ENCODE measurements at places on chromosomes 6 and 20.

DNA sequence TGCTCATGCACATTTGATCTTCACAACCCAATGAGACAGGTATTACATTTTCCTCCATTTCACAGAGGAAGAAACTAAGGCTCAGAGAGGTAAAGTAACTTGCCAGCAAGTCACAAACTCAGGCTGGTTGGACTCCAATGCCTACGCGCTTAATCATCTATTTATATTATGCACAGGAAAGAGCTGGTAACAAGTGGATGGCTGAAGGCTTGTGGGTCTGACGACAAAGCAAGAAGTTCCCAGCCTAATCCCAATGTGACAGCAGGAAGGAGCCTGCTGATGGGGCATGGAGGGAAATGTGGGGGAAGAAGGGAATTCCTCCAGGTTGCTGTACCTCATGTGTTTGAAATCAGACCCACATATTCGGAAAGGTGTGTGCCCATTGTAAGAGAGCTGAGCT lies 3.9 kb downstream of the CDH22 start:
- DNase-seq: no peak

- DNase-seq: no peak
Measured at GRCh38 chr6:83884523-83884922, 25.0 kb downstream of the CYB5R4 start.

DNA sequence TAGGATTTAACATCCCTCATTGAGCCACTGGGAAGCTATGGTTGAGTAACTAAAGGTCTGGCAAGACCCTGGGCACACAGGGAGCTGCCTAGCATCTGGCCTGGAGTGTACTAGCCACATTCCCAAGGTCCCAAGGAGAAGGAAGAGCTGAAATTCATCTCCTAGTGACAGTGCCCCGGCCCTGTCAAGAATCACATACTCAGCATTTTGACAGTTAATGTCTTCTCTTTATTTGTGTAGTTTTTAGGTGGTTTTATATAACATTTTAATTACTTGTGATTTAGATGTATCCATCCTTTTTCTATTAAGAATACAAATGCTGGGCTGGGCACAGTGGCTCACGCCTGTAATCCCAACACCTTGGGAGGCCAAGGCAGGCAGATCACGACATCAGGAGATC lies 40.4 kb downstream of the ALDH5A1 start:
- no peak for DNase-seq

DNA sequence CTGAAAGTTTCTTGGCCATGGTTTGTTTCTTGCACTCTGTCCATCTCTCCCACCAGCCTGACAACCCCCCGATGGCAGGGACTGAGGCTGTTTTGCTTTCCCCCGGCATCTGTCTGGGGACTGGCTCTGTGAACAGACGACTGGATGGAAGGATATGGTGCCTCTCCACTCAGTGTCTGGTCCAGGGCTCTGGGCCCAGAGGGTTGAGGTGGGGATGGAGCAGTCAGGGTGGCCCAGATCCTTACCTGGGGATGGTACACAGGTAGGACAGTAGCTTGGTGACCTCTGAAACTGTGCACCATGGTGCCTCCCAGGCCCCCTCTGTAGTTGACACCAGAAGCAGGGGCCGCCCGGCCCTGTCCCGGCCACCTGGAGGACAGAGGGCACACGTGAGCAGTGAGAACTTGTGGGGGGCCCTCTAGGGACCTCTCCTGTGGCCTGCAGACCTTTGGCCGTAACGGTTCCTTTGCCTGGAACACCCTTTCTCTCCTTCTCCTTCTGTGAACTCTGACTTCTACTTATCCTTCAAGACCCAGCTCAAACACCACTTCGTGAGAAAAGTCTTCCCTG lies 29.5 kb downstream of the KIAA1755 start:
- no peak for DNase-seq

DNA sequence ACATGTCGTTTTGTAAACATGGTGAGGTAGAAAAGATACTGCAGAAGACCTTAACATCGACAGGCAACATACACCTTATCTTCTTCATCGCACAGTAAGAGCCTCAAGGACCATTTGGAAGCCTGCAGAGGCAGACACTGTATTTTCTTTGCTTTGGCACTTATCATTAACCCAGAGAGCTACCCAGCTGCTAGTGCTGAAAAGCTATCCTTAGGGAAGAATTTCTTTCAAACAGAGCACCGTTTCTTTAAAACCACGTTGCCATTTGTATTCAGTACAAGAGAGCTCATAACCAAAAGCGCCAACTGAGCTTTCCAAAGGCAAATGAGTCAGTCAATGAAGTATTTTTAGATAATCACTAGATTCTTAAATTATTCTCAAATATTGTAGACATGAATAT lies 306.6 kb downstream of the EPM2A start:
- DNase-seq: no peak

- DNase-seq: no peak
Measured at GRCh38 chr6:118886641-118887040, 7.3 kb upstream of the ASF1A start.

- DNase-seq: no peak
Measured at GRCh38 chr6:143516690-143517446, 5.3 kb upstream of the FUCA2 start.

- no peak for DNase-seq
Measured at GRCh38 chr6:53301801-53302537, 46.8 kb downstream of the ELOVL5 start.

GRCh38 chr6:45783716-45784115 lies 231.9 kb downstream of the CLIC5 start:
- no peak for DNase-seq

DNA sequence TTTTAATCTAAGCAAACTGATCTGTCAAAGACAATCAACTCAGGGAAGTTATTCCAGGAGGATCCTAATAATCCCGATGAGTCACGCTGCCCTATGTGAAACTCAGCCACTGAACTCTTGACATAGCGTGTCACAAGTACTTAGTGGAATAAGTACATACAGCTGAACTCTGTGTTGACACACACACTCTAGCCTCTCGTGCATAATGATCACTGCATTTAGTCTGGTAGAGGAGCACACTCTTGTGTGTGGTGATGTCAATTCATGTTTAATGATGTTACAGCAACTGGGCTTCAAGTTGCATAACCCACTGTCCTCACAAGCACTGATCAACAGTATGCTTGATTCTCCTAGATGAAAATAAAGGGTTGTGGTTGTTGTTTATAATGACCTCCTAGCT lies 148.3 kb downstream of the HACE1 start:
- no peak for DNase-seq

GRCh38 chr6:90397929-90398674 lies 101.5 kb upstream of the BACH2 start:
- no peak for DNase-seq

- no peak for DNase-seq
Measured at GRCh38 chr6:73706971-73707370, 11.0 kb downstream of the CD109 start.

GRCh38 chr6:111478064-111478476 lies 4.9 kb downstream of the REV3L start:
- no peak for DNase-seq

DNA sequence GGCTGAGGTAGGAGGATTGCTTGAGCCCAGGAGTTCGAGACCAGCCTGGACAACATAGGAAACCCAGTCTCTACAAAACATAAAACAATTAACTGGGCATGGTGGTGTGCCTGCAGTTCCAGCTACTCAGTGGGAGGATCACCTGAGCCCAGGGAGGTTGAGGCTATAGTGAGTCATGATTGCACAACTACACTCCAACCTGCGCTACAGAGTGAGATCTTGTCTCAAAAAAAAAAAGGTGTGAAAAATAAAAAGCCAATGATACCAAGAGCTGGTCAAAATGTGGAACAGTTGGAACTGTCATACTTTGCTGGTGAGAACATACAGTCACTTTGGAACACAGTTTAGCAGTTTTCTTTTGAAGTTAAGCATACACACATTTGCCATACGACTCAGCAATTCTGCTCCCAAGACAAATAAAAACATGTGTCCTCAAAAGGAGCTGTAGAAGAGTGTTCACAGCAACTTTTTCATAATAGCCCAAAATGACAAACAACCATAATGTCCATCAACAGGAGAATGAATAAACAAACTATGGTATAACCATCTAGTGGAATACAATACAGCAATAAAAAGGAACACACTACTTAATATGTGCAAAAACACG lies 21.6 kb upstream of the FKBP5 start:
- no peak for DNase-seq

DNA sequence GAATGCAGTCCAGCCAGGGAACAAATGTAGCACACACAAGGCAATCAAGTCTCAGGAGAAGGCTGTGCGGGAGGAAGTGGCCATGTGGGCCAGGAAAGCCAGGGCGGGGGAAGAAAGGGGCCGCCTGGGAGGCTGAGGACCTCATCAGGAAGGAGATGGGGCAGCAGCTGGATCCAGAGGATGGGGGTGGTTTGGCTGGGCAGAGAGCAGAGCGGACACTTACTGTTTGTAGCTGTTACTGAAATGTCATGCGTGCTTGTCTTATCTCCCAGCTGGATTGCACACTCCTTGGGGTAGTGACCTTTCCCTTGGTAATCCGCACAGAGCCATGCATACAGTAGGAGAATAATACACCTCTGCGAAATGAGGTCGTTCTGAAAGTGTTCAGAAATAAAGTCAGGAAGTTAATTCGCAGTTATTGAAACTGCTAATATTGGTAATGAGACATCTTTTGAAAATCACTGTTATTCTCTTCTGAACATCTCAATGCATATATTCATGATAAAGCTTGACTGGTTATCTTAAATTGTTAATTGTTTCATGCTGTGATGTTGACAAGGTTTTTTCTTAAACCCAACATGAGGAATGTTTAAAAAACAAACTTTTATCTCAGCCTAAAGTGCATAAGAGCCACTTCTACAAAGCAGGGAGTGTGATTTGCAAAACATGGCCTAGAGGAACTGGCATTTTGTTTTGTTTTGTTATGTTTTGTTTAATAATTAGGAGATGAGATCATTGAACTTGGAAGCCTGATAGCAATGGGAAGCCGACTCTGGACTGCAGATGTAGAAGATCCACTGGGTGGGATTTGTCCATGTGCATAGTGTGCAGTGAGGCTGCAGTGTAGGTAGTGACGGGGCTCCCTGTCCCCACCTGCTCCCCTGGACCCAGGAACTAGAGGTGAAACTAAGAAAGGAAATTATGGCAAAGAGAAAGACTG lies 18.0 kb upstream of the MAP3K4 start:
- DNase-seq: no peak

DNA sequence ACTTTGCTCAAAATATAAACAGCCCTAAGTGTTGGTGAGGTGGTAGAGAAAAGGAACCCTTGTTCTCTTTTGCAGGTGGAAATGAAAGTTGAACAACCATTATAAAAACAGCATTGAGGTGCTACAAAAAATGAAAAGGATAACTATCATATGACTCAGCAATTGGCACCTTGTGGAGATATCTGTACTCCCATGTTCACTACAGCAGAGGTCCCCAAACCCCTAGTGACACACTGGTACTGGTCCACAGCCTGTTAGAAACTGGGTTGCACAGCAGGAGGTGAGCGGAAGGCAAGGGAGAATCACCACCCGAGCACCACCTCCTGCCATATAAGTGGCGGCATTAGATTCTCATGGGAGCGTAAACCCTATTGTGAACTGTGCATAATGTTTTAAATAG lies 267.4 kb upstream of the THEMIS start:
- DNase-seq: no peak

DNA sequence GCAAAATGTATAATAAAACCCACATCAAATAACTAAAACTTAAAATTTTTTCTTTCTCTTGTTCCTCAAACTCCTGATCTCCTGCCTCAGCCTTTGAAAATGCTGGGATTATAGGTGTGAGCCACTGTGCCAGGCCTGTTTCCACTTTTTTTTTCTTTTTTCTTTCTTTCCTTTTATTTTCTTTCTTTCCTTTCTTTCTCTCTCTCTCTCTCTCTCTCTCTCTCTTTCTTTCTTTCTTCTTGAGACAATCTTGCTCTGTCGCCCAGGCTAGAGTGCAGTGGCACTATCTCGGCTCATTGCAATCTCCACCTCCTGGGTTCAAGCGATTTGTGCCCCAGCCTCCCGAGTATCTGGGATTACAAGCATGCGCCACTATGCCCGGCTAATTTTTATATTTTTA lies 164.6 kb downstream of the OR2B2 start:
- DNase-seq: no peak

DNA sequence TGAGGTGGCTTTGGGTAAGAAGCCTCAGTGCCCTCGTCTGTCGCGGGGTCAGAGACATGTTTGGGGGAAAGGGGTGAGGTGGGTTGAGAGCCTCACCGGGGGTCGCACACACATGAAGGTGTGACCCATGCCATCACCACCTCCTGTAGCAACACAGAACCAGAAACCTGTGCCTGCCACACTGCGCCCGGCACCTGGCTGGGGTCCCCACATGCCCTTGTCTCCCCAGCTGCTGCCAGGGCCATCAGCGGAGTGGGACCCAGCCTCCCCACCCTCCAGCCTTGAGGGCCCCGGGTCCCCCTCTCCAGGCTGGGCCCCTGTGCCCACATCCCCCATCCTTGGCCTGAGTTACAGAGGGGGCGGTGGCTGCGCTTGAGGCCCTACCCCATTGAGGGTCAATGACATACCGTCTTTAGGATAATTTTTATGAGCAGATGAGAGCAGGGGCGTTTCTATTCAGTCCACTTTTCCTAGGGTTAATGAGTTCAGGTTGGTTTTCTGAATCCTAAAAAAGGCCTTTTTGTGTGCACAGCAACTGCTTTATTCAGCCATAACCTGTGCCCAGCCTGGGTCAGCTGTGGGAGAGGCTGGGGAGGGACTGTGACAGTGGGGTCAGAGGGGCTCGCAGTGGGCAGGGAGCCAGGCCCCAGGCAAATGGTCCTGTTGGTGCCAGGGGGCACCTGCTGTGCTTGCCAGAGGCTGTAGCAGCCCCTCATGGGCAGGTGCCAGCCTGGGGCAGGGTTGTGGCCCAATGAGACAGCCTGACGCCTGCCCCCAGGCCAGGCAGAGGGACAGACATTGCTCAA lies 19.4 kb downstream of the APCDD1L start:
- DNase-seq: no peak

- no peak for DNase-seq
Measured at GRCh38 chr20:62365814-62366369, 1.2 kb downstream of the LAMA5 start.

- no peak for DNase-seq
Measured at GRCh38 chr20:49700411-49701185, 13.1 kb downstream of the B4GALT5 start.

GRCh38 chr6:112690497-112691202 lies 343.5 kb downstream of the RFPL4B start:
- no peak for DNase-seq

GRCh38 chr6:156718647-156719394 lies 58.4 kb upstream of the ARID1B start:
- DNase-seq: no peak

GRCh38 chr6:74128536-74128935 lies 432.5 kb downstream of the CD109 start:
- DNase-seq: no peak

DNA sequence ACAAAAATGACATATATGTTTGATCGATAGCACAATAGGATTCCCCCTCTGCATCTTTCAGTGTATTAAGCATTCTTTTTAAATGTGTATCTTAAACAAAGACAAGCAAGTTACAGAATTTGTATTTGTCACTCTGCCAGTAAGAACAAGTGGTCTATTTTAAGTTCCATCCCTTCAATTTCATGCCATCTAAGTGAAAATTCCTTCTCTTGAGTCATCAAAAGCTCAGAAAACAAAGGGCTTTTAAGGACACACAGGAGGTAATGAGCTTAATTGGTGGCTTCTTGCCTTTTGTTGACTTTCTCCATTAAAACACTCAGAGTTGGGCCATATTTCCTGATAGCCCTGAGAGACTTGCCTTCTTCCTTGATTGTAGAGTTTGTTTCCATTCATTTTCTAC lies 547.8 kb downstream of the TENT5A start:
- DNase-seq: no peak

GRCh38 chr6:107495196-107495643 lies 5.3 kb downstream of the SOBP start:
- DNase-seq: no peak

- DNase-seq: no peak
Measured at GRCh38 chr6:6193221-6193745, 127.2 kb downstream of the F13A1 start.

GRCh38 chr6:136547336-136547735 lies 2.9 kb downstream of the MAP7 start:
- no peak for DNase-seq

All from GM12892 (cell line).